ENCODE measurements at places on chromosomes 2 and 18.
A peak's percentile ranks its signal among the peaks of the same experiment; 100 is the strongest.

GRCh38 chr2:79178076-79178674, 18.6 kb upstream of the REG3A start:
- DNase-seq = no peak

- peak; percentile 31 for DNase-seq
Measured at GRCh38 chr2:136386046-136386445, 268.1 kb upstream of the CXCR4 start.

- DNase-seq = no peak
Measured at GRCh38 chr18:34492652-34493051, 217.4 kb upstream of the DTNA start.

GRCh38 chr18:9106094-9106493, 3.6 kb downstream of the NDUFV2 start:
- DNase-seq = no peak

- no peak for DNase-seq
Measured at GRCh38 chr2:177662895-177663294, 270.3 kb downstream of the AGPS start.

GRCh38 chr2:179050755-179051154, 818 bp upstream of the CCDC141 start:
- no peak for DNase-seq

GRCh38 chr2:203603456-203604389, 68.6 kb upstream of the RAPH1 start:
- DNase-seq = no peak
